ENCODE measurements at places on chromosomes 5 and 9. TPM values are rescaled to one million over a fixed set of nuclear protein-coding genes. Genes with fewer than 3 reads are reported as not detected.

The FNIP1 gene
- total RNA-seq, result 50.4 TPM

The C5orf52 gene
- total RNA-seq, result not detected

The LCN1 gene
- not detected for total RNA-seq

The GLT6D1 gene
- not detected for total RNA-seq

The MRPL22 gene
- 19.9 TPM for total RNA-seq

The TIMD4 gene
- total RNA-seq, result not detected

The MARCOL gene
- not detected for total RNA-seq

The SEC24A gene
- 19.7 TPM for total RNA-seq

The TRPM6 gene
- total RNA-seq, result 0.74 TPM

The TMEM171 gene
- total RNA-seq, result 0.49 TPM

The PTGS1 gene
- 0.49 TPM for total RNA-seq

The SEMA6A gene
- 37.1 TPM for total RNA-seq

The SCGB3A2 gene
- total RNA-seq, result not detected

The SLC6A3 gene
- not detected for total RNA-seq

The PCDHB6 gene
- total RNA-seq, result 3.7 TPM

The SYK gene
- 1.2 TPM for total RNA-seq

The ELP1 gene
- 46.0 TPM for total RNA-seq

The IRGM gene
- not detected for total RNA-seq

The PKN3 gene
- 0.74 TPM for total RNA-seq

The SPINK13 gene
- total RNA-seq, result not detected

The NDUFAF2 gene
- 25.6 TPM for total RNA-seq

The PCDHGA3 gene
- 6.6 TPM for total RNA-seq

The SCGB3A1 gene
- total RNA-seq, result not detected

The FGFR4 gene
- total RNA-seq, result 2.7 TPM

The ANKRD20A1 gene
- 2.0 TPM for total RNA-seq

The SAXO1 gene
- total RNA-seq, result under 0.01 TPM

The HCN1 gene
- 14.0 TPM for total RNA-seq

The KIF12 gene
- total RNA-seq, result 0.49 TPM

The LCN9 gene
- not detected for total RNA-seq

The NUTM2G gene
- not detected for total RNA-seq

The PCDHGB6 gene
- 12.5 TPM for total RNA-seq

The PCDHA12 gene
- total RNA-seq, result 8.6 TPM

The SLC34A3 gene
- not detected for total RNA-seq

The INPP5E gene
- 9.6 TPM for total RNA-seq

The AGXT2 gene
- total RNA-seq, result not detected

The PTGER4 gene
- 0.98 TPM for total RNA-seq

The TMEM215 gene
- 0.25 TPM for total RNA-seq

The IL4 gene
- total RNA-seq, result not detected

The NSUN2 gene
- total RNA-seq, result 29.7 TPM

The GPRIN1 gene
- 104 TPM for total RNA-seq

The PCDHGA8 gene
- 5.4 TPM for total RNA-seq

The GABRB2 gene
- total RNA-seq, result 65.2 TPM

The MLANA gene
- total RNA-seq, result not detected

The RCL1 gene
- 17.5 TPM for total RNA-seq

The TNC gene
- total RNA-seq, result 92.0 TPM

The AJM1 gene
- total RNA-seq, result 2.5 TPM
